Suprapubic skin (tissue), 4 donors: ENCODE measurements at places on chromosomes 1 and 21.

GRCh38 chr1:53550201-53550741 is 91.1 kb downstream of the DMRTB1 start:
- no peak overlapping the region for H3K27ac ChIP-seq
- DNase-seq, result peak; percentile 51
- H3K36me3 ChIP-seq, result no peaks in the 10 kb centered on the region

DNA sequence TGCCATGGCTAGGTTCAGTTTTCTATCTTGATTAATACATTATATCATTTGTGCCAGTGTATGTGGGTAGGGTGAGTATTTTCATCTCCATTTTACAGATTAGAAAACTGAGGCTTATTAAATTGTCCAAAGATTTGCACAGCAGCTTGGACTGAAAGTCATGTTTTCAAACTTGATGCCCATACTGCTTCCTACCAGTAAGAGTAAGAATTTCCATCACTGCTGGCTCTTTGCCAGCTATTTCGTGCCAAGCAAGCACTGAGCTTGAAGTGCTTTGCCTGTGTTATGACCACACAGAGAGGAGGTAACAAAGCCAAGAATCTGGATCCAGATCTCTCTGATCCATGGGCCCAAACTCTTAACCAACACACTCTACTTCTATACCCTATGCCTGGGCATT is 295.0 kb downstream of the VAV3 start:
- peaks cover 67% of the 10 kb centered on the region for H3K4me1 ChIP-seq
- H3K27me3 ChIP-seq, result no peaks in the 10 kb centered on the region
- peaks cover 6% of the 10 kb centered on the region for H3K36me3 ChIP-seq
- DNase-seq, result peak; percentile 82

DNA sequence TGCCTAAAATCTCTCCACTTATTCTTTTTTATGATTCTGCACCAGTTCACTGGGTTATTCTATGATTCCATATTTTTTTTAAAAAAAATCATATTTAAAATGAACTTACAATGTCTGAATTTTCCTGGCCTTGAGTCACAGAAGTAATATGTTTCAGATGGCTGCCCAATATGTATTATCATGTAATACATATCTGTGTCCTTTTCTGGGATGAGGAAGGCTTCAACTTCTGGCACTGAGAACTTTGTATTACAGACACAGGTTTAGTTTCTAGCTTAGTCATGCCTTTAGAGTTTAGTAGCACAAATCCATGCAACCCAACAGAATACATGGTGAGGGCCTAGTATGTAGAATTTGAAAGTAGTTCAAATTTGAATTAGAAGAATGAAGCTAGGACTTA is 7.8 kb upstream of the HSD17B7 start:
- peaks cover 5% of the 10 kb centered on the region for H3K36me3 ChIP-seq
- no peaks in the 10 kb centered on the region for H3K4me1 ChIP-seq
- no peak for DNase-seq
- H3K27me3 ChIP-seq, result no peaks in the 10 kb centered on the region
- no peak overlapping the region for H3K27ac ChIP-seq

DNA sequence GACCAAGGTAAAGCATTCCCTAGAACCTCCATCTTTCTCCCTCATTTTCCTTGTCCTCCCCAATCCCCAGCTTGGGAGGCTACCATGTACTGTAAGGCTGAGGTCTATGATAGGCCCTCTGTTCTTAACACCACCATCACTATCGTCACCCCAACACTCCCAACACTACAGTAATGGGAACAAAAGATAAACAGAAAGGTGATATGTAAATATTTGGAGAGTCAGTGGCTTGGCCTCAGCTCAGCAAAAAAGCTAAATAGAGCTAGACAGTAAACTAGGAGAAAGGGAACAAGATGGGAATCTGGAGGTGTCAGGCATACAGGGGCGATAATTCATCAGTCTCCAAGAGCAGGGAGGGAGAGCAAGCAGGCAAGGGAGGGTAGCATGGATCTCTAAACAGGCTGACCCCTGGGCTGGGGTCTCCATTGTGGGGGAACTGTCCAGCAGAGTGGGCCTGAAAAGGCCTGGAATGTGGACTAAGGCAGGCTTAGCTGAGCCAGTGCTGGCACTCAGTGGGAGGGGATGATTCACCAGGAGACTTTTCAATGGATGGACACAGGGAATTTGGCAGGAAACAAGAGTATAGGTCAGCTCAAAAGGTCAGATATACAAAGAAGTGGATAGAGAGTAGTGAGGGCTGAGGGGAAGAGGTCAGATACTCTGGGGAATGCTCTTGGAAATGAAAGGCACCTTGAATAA is 6.7 kb downstream of the WNT2B start:
- H3K4me3 ChIP-seq, result no peak overlapping the region
- no peak for DNase-seq
- no peaks in the 10 kb centered on the region for H3K36me3 ChIP-seq
- no peak overlapping the region for H3K27ac ChIP-seq
- H3K4me1 ChIP-seq, result peaks cover 18% of the 10 kb centered on the region
- no peaks in the 10 kb centered on the region for H3K27me3 ChIP-seq

GRCh38 chr1:151327903-151328674 is 873 bp upstream of the PI4KB start:
- peaks cover 9% of the 10 kb centered on the region for H3K36me3 ChIP-seq
- H3K27me3 ChIP-seq, result no peaks in the 10 kb centered on the region
- peak overlapping the region; percentile 97 for H3K27ac ChIP-seq
- no peak for DNase-seq

DNA sequence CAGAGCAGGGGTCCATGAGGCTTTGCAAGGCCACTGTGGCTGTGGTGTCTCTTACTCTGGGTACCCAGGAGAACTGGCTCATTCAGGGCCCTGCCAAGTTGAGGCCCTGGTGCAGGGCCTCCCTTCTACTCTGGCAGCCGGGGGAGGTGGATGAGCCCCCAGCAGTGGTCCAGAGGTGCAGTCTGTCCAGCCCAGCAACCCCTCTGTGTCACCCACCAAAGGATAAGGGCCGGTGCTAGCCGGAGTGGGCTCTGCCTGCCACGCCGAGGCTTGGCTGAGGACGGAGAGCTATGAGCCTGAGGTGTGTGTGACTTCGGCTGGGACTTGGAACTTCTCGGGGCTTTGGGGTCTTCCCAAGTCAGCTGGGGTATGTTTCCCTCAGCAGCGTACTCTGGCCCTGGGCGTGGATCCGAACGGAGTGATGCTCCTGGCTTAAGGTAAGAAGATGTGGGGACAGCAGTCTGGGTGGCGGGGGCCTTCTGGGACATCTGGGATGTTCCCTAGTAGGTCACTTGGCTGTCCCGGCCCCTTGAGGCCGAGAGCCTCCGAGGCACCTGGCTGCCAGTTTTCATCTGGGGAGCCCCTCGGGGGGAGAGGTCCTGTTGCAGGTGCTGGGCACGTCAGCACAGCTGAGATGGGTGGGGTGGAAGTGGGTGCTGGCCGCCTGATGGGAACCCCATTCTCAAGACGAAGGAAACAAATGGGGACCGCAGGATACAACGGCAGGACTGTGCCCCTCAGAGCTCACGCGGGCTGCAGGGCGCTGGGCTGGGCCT is 25.9 kb downstream of the RUNX3 start:
- no peak overlapping the region for H3K4me3 ChIP-seq
- no peak overlapping the region for H3K27ac ChIP-seq
- no peaks in the 10 kb centered on the region for H3K4me1 ChIP-seq
- peak; percentile 53 for DNase-seq
- H3K27me3 ChIP-seq, result peaks cover 17% of the 10 kb centered on the region
- no peaks in the 10 kb centered on the region for H3K36me3 ChIP-seq

GRCh38 chr1:60898987-60899386 is 183.4 kb upstream of the NFIA start:
- no peak overlapping the region for H3K27ac ChIP-seq
- H3K4me1 ChIP-seq, result peaks cover 11% of the 10 kb centered on the region
- no peak overlapping the region for H3K4me3 ChIP-seq
- no peak for DNase-seq

DNA sequence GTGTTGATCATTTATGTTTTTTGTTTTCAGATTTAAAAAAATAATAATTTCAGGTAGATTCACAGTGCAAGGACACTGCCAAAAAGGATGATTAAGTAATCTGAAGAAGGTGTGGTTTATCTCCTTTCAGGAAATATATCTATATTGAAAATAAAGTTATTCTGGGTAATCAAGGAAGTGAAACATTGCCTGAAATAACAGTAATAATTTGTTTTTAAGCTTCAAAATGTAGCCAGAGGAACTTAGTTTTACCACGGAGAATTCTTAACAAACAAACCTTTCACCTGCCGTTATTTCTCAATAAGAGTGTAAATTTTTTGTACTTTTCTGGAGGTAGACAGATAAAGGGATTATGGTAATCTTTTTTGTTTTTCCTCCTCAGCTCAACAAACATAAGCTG is 2.9 kb upstream of the DPH5 start:
- no peaks in the 10 kb centered on the region for H3K36me3 ChIP-seq
- H3K27ac ChIP-seq, result no peak overlapping the region
- DNase-seq, result no peak
- peaks cover 21% of the 10 kb centered on the region for H3K4me1 ChIP-seq
- no peak overlapping the region for H3K4me3 ChIP-seq

DNA sequence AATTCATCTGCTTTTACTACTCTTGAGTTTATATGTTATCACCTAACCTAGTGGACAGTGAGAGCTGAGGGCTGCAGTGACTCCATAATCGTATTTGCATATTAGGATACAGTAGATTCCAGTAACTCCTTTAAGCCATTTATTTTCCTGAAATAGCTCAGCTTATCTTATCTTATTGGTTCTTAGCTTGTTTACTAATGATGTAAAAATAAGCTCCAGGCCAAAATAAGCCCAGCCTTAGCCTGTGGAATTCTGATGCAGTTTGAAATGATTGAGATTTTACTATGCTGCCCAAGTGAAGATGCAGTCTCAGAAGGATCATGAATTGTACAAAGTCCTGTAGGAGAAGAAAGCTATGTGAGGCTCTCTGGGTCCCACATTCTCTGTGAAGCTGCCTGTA is 18.1 kb downstream of the ATP1A1 start:
- H3K4me3 ChIP-seq, result no peak overlapping the region
- H3K27ac ChIP-seq, result no peak overlapping the region
- DNase-seq, result no peak
- H3K36me3 ChIP-seq, result peaks cover 100% of the 10 kb centered on the region
- no peaks in the 10 kb centered on the region for H3K27me3 ChIP-seq

GRCh38 chr21:15204140-15204969 is 139.6 kb upstream of the NRIP1 start:
- no peaks in the 10 kb centered on the region for H3K27me3 ChIP-seq
- no peak for DNase-seq
- H3K27ac ChIP-seq, result no peak overlapping the region
- no peaks in the 10 kb centered on the region for H3K4me1 ChIP-seq
- no peaks in the 10 kb centered on the region for H3K36me3 ChIP-seq

- peaks cover 56% of the 10 kb centered on the region for H3K27me3 ChIP-seq
- no peak overlapping the region for H3K27ac ChIP-seq
These were observed 63.7 kb upstream of the WNT4 start for GRCh38 chr1:22206551-22207125.

- H3K27me3 ChIP-seq, result no peaks in the 10 kb centered on the region
- no peaks in the 10 kb centered on the region for H3K4me1 ChIP-seq
- no peaks in the 10 kb centered on the region for H3K36me3 ChIP-seq
- no peak overlapping the region for H3K4me3 ChIP-seq
These were observed 640.7 kb upstream of the PTBP2 start for GRCh38 chr1:96080925-96081324.
